ENCODE measurements at places on chromosomes 7 and 10.

DNA sequence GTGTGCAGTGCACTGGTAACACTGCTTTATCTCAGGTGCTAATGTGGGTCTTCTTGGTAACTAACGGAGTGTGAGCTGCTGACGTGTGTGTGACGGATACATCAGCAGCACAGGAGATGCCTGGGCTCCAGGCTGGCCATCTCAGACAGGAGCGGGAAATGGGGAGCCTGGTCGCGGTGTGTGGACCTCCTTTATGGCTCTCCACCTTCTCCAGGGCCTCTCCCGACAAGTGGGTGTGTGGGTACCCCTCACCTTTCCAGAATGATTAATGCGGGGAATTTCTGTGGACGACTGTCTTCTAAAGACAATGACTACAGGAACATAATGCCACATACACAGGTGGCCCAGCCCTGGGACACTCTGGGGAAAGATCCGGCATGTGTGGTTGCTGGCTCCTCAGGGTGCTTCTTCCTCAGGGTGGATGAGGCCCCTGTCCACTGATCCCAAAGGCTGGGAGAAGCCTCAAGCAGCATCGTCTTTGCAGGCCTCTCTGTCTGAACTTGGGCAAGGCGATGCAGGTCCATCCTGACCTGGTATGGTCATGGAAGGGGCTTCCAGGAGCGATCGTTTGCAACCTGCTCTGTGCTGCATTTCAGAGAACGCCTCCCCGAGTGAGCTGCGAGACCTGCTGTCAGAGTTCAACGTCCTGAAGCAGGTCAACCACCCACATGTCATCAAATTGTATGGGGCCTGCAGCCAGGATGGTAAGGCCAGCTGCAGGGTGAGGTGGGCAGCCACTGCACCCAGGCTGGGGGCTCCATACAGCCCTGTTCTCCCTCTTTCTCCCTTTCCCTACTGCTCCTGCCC is 20.3 kb upstream of the CSGALNACT2 start:
- no peak for DNase-seq

DNA sequence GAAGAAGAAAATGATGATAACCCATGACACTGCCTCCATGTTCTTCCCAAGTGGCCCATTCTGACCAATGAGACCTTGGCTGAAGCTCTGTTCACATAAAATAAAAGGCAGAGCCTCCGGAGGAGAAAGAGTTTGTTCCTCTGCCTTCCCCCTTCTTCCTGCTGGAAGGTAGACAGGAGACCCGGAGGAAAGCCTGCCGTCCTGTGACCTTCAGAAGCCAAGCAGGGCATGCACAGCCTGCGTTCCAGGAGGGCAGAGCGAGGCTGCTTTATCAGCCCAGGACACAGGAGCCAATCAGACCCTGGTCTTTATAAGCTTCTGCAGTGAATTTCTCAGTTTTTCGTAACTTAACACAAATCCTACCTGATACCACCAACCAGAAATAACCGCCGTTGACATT is 8.6 kb upstream of the GRID1 start:
- no peak for DNase-seq

GRCh38 chr7:151301471-151302462 is 39.8 kb upstream of the NUB1 start:
- no peak for DNase-seq

DNA sequence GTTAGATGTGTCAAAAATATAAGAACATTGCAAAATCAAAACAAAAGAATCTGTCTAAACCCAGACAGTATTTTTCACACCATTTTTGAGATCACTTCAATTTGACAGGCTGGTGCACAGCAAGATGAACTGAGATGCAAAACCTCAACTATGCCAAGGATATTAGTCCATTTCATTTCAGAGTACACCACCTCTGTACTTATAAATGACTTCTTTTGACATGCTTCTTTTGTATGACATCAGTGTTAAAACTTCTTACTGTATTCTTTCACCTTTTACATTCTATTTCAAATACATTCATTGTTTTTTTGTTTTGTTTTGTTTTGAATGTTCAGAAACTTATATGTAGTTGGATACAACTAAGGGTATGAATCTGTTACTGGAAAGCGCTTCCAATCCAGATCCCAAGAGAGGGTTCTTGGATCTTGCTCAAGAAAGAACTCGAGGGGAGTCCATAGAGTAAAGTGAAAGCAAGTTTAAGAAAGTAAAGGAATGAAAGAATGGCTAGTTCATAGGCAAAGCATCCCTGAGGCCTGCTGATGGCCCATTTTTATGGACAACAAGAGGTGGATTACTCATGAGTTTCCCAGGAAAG is 23.5 kb upstream of the GPR141 start:
- no peak for DNase-seq

DNA sequence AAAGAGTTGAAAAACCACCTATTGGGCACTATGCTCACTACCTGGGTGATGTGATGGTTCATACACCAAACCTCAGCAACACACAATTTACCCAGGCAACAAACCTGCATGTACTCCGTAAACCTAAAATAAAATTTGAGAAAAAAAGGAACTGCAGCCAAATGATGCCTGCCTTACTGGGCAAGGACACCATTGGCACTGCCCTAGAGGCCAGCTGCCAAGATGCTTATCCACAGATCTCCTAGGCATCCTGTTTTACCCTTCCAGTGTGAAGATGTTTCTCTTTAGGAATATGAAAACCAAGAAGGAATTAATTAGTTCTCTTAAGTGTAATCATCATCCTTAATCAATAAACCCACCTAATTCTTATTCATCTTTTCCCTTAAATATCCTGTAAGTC is 133.4 kb downstream of the ABCA13 start:
- no peak for DNase-seq

GRCh38 chr10:30988831-30989435 is 42.7 kb downstream of the ZNF438 start:
- DNase-seq: no peak

DNA sequence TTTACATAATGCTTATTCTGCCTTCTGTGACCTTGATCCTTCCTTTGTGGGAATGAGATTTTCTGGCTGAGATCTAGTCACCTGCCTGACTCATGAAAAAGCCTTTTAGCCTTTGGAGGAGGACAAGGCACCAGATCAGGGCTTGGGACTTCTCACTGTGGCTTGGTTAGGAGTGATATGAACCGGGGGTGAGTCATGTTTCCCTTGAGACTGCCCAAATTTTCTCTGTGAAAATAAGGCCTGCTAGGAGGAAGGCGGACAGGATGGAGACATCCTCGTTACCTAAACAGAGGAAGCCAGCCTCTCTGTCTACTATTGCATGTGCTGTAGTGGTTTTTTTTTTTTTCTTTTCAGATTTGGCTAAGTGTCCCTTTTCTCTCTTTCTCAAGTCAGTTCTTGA is 57.8 kb downstream of the EVX1 start:
- DNase-seq: no peak

GRCh38 chr7:133114519-133114918 is 32.6 kb upstream of the CHCHD3 start:
- no peak for DNase-seq

GRCh38 chr7:74481458-74482196 is 27.9 kb downstream of the GTF2IRD1 start:
- DNase-seq: no peak

- DNase-seq: no peak
These were observed 46.2 kb upstream of the EZH2 start for GRCh38 chr7:148930335-148930734.

DNA sequence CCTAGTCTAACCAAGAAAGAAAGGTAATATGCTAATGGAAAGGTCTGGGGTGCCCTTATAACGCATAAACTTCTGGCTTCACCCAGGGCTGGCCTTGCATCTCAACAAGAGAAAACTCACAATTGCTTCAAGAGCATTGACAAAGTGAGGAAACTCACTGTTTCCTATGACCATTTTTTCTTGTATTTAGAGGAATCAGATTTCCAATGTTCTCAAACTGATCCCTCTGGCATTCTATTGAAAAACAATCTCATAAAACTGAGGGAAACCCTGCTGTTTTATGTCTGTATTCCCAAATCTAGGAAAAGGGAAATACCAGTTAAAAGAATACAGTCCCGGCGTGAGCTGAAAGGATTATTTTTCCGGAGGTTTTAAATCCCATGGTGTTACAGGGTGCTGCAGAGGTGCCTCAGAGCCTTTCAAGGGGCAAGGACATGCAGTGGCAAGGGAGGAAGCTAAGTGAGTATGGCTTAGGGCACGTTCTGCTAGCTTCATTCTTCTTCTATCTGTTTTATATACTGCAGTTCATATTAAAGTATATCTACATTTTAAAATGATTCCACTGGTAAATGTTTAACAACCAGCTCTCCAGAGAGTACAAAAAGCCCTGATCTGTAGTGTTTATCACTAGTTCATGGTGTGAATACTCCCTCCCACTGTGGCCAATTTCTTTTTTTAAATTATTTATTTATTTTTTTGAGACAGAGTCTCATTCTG is 68.7 kb downstream of the CAV1 start:
- DNase-seq: no peak

DNA sequence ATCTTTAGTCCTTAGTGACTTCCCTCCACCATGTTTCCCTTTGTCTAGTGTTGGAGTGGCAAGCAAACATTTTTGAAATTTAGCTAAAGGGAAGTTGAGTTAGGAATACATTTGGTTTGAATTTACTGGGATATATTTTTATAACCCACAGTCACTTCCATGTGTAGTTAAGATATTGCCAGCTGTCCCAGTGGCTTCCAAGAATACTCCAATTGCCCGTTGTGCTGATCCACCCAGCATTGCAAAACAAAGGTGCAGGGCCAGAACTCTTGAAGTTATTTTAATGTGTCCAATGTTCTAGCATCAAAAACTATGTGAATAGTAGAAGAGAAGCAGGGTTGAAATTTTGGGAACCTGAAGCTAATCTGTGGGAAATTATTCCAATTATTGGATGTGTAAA is 2.5 kb upstream of the P4HA1 start:
- DNase-seq: no peak

- no peak for DNase-seq
These were observed 5.2 kb downstream of the ANTXRL start for GRCh38 chr10:46291817-46292572.

GRCh38 chr10:2541176-2541575 is 526.2 kb upstream of the PFKP start:
- DNase-seq: no peak

DNA sequence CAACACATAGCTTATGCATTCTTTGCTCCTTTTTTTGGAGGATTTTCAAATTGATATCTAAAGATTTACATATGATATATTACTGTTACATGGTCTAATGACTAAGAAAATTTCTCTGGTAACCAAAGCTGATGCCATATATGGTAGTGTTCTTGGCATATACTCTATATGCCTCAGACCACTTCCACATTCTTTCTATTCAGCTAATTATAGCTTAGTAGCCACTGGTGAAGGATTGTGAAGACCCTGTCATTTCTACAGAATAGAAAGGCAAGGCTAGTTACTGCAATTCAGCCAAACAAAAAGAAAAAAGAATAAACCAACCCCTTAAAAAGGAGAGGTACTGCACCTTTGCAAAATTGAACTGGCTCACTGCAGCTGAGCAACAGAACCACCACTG is 3.7 kb downstream of the PURB start:
- no peak for DNase-seq

- DNase-seq: no peak
These were observed 28.7 kb upstream of the STRIP2 start for GRCh38 chr7:129405527-129405926.

GRCh38 chr10:43209651-43210141 is 57.2 kb downstream of the RASGEF1A start:
- DNase-seq: no peak

- no peak for DNase-seq
These were observed 373 bp downstream of the DHX32 start for GRCh38 chr10:125880719-125881118.

- no peak for DNase-seq
These were observed 33.7 kb downstream of the DDC start for GRCh38 chr7:50531401-50531911.

DNA sequence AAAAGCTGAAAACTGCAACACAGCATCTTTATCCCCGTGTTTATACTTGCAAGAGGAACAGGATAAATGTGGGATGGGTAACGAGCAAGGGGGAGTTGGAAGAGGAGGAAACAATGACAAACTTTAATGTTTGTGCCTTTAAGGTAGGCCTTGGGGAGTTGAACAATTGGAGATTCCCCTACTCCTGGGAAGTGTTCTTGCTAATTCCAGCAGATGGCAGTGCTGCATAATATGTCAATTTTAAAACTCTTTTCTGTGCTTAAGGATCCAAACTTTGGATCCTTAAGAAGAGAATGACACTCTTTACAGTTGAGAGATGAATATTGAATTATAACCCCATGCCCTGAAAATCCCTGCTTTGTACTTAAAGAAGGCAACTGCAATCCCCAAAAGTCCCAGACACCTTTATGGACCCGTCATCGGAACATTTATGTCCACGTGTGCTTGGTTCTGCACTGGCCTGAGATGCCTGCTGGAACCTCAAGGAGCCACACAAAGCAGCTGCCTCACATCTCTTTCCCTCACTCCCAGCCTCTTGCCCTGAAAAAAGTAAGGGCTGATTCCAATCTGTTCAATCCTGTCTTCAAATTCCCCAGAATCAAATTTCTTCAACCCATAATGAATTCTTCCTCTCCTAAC is 12.0 kb downstream of the IFIT5 start:
- DNase-seq: no peak

- DNase-seq: no peak
These were observed 162.2 kb downstream of the ARHGAP21 start for GRCh38 chr10:24561453-24561852.

- no peak for DNase-seq
These were observed 8.7 kb downstream of the NCAPG2 start for GRCh38 chr7:158695726-158696452.

DNA sequence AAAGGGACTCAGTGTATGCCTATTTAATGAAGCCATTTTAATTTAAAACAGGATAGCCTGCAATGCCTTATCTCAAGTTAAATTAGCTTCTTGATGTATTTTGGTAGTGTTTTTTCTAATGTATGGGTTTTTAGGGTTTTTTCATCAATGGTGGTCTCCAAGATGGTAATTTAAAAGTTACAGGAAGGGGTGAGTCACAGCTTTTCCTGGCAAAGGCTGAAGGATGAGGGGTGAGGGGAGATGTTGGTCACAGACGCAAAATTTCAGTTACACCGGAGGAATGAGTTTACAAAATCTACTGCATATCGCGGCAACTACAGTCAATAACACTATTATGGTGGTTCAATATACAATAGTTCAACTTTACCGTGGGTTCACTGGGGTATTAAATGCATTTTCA is 31.6 kb downstream of the CCDC3 start:
- DNase-seq: no peak

DNA sequence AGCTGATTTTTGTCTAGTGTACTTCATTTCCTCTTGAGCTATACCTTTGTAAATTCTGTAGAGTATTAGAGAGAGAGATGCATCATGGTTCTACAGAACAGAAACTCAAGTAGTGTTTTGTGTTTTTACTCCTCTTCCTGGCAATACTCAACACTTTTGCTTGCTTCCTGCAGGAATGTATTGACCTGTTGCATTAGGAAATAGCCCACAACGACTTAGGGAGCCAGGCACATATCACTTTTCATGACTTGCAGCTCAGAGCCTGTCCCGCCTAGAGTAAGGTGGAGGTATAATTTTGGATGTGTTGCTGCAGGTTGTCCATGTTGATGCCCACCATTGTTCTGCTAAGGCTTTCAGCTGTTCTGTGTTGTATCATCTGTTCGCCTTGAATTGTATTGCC is 216.3 kb downstream of the SDK1 start:
- DNase-seq: no peak

All from GM18507 (cell line).